Stimulated activated CD4-positive, alpha-beta T cell treated with anti-CD3 and anti-CD28 coated beads, Interleukin-2, amount 100 ng/mL, for 4 hours (primary cell): ENCODE measurements at places on chromosomes 1 and 21.
A peak's percentile ranks its signal among the peaks of the same experiment; 100 is the strongest.

DNA sequence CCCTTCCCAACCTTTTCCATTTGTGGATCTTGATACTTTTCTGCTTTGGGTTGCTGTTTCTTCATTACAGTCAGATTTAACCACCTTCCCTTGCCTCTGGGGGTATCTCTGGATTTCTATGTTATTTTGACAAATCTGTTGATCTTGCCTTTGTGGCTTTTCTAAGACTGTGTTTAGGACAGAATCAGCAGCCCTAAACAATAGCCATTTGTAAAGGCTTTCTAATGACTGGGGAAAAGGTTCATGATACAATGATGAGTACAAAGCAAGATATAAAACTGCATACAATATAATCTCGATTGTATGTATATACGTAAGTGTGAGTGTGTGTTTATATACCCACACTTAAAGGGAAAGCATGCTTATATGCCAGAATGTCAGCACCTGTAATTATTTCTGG is 27.8 kb downstream of the FAM20B start:
- no peak for DNase-seq

- DNase-seq: peak; percentile 58
These were observed 20.2 kb downstream of the PEX14 start for GRCh38 chr1:10494754-10495474.

GRCh38 chr21:45055861-45056260 is 18.5 kb upstream of the ADARB1 start:
- DNase-seq: no peak

DNA sequence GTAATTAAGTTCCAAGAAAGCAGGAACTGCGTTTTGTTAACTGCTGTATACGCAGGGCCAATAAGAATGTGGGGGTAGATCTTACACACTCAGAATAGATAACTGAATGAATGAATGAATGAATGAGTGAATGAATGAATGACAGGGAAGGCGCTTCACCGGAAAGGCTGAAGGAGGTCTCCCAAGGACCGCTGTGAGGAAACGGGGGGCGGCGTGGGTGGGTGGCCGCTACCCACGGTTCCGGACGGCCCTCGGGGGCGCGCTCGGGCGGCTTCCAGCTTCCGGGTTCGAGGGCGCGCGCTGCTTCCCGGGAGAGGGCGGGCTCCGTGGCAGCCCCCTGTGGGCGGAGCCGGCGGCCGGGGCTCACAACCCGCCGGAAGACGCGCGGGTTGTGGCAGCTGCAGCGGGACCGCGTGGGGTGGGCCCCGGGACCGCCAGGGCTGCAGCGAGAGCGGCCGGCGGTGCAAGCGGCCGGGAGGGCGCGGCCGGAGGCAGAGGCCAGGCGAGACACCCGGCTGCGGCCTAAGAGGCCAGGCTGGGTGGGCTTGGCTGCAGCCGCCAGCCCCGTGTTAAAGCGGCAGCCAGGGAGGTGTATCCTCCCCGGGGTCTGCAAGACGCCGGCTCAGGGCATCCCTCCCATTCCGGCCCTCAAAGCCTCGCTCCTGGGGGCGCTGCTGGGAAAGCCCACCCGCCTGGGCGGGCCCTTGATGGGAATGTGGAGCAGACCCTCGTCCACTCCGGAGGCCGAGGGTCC is at the start of gene ZFP69:
Gene ZFP69 (plus strand): TSS at position 367 of the 754 bp plus-strand sequence. CDS start 2,072 bp downstream, outside the sequence.
- peak; percentile 61 for DNase-seq

DNA sequence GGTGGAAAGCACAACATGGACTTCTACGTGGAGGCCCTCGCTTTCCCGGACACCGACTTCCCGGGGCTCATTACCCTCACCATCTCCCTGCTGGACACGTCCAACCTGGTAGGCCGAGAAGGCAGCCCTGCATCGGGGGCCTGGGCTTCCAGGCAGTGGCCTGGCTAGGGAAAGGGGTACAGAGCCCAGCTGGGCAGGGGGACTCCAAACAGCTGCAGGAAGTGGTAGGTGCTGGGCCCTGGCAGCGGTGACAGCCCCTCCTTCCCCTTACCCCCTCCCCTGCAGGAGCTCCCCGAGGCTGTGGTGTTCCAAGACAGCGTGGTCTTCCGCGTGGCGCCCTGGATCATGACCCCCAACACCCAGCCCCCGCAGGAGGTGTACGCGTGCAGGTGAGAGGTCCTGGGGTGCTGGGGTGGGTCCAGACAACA is 30.0 kb upstream of the PADI6 start:
- no peak for DNase-seq

DNA sequence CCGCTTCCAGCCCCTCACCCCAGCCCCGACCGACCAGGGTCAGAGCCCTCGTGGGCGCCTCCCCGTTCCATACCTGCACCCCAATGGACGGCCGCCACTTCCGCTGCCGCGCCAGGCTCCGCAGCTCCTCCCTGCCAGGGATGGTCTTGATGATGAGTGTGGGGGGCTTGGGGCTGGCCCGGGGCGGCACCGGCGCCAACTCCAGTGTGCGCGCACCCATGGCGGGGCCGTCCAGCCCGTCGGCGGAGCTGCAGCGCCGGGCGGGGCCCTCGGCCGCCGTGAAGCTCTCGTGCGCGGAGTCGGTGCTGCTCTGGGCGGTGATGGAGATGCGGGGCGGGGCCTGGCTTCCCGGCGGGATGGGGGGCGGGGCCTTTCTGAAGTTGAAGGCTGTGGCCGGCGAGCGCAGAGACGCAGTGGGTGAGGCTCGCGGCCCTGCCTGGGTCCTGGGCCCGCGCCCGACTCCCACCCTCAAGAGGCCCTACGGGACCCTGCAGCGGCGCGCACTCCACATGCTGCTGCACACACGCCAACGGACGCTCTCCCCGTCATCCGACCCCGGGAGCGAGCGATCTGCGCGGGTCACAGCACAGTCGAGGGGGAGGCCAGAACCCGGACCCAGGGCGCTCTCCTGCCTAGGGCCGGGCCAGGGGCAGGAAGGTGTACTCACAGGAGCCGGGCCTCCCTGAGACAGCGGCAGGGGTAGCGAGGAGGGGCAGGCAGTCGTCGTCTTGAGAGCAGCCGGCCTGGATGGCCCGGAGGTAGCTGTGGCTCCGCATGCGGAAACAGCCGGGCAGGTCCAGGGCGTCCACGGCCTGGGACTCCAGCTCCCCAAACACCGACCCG is 26.1 kb upstream of the SMIM12 start:
- peak; percentile 33 for DNase-seq

DNA sequence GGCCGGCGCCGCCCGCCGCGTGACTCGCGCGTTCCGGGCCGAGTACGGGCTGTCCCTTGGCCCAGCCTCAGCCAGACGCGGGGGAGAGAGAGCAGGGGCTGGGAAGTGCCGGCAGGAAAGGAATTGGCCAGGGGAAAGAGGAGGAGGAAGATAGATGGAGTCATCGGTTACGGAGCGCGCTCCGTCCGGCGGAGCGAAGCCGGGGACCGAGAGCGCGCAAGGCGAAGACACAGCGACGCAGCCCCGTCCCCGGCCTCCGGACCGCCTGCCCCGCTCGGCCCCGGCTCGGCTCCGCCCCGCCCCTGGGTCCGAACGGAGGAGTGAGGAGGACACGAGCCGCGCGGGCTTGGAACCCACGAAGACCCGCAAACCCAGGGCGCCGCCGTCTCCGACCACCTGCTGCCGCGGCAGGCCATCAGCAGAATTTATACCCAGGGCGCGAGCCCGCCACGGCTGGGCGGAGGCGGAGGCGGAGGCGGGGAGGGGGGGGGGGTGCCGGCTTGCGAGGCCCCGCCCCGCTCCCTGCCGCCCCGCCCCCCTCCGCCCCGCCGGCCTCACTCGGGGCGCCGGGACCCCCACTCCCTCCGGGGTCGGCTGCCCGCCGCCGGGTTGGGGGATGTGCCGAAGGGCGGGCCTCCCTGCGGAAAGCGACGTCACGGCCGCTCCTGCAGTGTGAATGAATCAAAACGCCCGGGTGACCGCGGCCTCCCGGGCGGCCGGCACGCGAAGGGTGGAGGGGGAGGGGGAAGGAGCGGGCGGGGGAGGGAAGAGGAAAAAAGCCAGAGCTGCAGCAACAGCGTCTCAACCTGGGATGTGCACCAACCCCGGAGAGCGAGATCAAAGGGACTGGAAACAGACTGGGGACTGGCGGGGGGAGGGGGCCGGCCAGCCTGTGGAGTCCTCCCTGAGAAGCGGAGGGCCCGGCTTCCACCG is at the start of gene LHX4:
Gene LHX4 (plus strand): TSS at position 782 of the 933 bp plus-strand sequence. CDS start 266 bp downstream, outside the sequence.
- DNase-seq: no peak

DNA sequence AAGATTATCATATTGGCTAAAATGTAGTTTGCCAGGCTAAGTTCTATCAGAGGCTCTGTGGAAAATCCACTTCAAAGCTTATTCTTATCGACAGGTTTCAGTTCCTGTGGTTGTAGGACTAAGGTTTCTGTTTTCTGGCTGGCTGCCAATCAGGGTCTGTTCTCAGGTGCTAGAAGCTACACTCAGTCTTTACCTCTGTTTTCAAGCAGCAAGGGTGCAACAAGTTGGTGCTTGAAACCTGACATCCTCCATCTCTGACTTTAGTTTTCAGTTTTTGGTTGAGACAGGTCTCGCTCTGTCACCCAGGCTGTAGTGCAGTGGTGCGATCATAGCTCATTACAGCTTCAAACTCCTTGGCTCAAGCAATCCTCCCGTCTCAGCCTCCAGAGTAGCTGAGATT is 15.3 kb upstream of the TMCO2 start:
- DNase-seq: peak; percentile 10

DNA sequence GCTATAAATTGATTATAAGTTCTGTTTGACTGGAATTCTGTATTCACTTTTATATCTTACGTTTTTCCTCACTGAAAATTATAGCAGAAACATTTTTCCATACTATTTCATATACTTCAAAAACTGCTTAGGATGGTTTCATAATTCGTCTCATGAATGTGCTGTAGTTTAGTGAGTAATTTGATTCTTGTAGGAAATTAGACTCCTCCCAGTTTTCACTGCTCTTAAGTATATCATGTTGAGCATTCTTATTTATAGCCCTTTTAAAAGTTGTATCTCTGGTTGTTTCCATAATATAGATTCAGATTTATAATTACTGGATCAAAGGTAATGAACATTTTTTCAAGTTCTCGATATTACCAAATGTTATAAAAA is 250.6 kb downstream of the FMN2 start:
- DNase-seq: no peak

GRCh38 chr1:11648039-11648438 is 6.2 kb downstream of the FBXO2 start:
- DNase-seq: no peak

DNA sequence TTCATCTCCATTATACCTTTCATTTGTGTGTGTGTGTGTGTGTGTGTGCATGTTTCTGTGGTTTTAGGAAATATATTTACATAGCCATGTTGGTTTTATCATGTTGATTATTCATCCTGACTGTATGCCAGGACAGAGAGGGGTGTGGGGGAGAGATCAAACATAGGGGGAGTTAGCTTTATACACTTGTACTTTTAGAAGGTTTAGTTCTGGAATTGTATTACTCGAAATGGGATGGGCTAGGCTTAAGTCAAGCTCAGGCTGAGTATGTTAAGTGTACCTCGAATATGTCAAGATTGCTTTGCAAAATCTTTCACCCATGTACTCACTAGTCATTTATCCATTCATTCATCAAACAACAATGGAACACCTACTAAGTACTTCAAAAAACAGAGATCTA is 123.3 kb downstream of the HMCN1 start:
- no peak for DNase-seq

- no peak for DNase-seq
These were observed 140.7 kb upstream of the FAM78B start for GRCh38 chr1:166307261-166308188.

DNA sequence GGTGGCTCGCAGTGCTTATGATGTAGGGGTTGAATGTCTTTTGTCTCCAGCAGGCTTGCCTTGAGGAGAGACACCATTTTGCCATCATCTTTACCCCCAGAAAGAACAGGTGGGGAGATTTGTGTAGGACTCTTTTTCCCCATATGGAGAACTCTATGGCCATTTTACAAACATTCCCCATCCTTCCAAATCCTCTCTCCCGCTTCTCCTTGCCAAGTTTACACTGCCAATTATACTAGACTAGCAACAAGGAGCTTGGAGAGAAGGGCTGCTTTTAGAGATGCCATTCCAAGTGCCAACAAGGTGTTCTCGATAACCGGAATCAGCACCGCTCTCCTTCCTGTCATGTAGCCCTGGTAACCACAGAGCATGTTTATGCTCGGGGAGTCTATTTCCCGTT is 233.1 kb downstream of the CAMTA1 start:
- no peak for DNase-seq

DNA sequence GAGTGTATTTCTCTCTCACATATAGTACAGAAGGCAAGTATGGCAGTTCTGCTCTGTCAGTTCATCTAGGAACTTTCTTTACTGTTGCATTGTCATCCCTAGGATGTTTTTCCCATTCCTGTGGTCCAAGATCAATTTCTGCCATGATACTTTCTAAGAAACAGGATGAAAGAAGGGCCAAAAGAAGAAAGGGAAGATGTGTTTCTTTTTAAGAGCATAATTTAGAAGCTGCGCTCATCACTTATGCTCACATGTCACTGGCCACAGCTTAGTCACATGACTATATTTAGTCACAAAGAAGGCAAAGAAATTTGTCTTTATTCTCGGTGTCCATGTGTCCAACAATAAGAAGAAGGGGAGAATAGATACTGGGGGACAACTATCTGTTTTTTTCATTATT is 7.0 kb upstream of the MAST2 start:
- DNase-seq: no peak

DNA sequence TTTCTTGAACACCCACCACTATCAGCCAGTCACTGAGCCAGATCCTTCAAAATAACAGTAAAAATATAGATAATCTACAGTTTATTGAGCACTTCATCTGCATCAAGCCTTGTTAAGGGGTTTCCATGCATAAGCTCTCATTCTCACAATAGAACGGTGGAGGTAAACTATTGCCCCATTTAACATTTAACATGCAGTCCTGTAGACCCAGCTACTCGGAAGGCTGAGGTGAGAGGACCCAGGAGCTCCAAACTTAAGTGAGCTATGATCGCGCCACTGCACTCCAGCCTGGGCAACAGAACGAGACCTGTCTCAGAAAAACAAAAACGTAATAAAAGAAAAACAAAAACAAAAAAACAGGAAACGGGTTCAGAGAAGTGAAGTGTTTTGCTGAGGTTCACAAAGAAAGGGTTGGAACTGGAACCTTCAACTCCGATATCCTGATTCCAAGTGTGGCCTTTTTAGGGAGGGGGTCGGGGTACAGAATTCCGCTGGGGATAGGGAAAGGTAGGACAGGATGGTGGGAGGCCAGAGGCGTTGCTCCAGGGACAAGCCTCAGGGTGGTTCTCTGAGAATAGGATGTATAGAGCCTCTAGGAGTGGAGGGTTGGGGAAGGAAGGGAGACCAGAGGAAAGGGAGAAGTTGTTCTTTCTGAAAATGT is 11.6 kb upstream of the SESN2 start:
- no peak for DNase-seq

- no peak for DNase-seq
These were observed 33.0 kb downstream of the HUNK start for GRCh38 chr21:31905503-31906451.

- no peak for DNase-seq
These were observed 19.9 kb upstream of the ABCB10 start for GRCh38 chr1:229578168-229579058.

- DNase-seq: no peak
These were observed 25.7 kb upstream of the PKN2 start for GRCh38 chr1:88658419-88658818.

GRCh38 chr1:227945891-227946623 is 1.7 kb downstream of the WNT9A start:
- no peak for DNase-seq
